ENCODE measurements at places on chromosomes 13 and 19.

DNA sequence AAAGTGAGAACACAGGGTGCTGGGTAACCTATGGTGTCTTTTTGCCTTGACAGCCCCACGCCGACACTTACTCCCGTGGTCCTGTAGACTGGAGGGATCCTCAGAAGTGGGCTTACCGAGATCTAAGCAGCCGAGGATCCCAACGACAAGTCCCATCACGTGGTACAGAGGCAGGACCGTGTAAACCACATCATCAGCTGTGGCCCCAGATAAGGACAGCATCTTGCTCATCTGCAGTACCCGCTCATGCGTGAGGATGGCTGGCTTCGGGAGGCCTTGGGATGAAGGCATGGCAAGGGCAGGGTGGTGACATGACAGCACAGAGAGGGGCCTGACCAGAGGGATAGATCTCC lies 2.1 kb downstream of the SLC27A5 start:
- no peak for DNase-seq

DNA sequence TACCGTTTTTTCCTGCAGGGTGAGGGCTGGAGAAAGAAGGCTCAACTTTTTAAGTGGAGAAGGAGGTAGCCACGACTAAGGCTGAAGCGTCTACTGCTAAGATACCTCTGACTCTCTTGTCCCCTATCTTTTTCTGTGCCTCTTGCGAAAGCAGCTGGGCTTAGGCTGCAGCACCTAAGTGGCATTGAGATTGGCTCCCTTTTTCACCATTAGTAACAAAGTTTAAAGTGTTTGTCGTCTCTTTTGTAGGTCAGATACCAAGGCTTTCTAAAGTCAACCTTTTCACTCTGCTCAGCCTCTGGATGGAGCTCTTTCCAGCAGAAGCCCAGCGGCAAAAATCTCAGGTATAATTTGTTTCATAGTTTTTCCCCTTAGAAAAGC lies 887 bp downstream of the CDADC1 start:
- no peak for DNase-seq

- DNase-seq: no peak
Measured at GRCh38 chr13:70842062-70842644, 733.9 kb upstream of the KLHL1 start.

DNA sequence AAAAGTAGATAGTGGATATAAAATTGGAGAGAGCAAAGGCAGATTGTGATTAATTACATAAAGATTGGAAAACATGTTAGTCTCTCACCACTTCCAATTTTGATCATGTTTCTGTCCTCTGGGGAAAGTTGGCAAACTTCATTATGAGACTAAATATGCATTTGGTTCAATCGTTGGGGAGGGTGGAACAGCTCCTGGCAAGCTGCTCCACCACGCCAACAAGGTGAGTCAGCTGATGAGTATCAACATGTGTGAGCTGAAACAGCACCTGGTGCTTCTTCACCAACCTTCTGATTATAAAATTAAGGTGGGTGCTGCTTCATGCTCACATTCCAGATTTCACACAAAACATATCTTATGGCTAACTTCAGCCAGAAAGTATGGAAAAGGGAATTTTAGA lies 1784.6 kb downstream of the SLITRK5 start:
- DNase-seq: no peak

DNA sequence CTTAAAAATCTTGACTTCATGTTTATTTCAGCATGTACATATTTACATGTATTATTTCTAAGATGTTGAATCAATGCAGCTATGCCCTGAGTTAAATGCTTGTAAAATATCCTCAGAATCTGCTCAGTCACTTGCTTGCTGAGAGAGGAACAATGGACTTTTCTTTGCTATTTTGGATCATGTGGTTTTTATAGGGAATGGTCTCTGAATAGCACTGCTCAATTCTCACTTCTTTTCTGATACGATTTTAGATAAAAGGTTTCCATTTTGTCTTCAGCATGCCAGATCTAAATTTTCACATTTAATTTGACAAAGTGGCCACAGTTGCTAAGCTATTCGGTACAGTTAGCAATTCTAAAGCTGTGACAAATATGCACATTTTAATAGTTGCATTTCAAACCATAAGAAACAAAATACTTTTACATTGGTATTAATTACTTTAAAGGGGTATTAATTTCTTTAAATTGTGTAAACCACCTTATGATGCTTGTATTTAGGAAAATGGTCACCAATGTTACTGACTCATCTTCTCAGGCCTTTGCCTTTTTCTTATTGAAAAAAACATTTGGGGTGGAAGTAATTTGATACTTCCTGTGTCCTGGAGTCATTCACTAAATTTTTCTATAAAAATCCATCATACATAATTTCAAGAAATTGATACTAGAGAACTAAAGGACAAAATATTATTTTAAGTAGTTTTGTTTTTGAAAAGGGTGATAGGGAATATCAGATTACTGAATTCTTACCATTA lies 113.5 kb downstream of the MYO16 start:
- no peak for DNase-seq

GRCh38 chr13:109698779-109699178 lies 87.6 kb downstream of the IRS2 start:
- DNase-seq: no peak

- DNase-seq: no peak
Measured at GRCh38 chr13:19993024-19993423, 34.5 kb downstream of the ZMYM2 start.

- DNase-seq: no peak
Measured at GRCh38 chr13:98443329-98443728, 133.6 kb downstream of the STK24 start.

DNA sequence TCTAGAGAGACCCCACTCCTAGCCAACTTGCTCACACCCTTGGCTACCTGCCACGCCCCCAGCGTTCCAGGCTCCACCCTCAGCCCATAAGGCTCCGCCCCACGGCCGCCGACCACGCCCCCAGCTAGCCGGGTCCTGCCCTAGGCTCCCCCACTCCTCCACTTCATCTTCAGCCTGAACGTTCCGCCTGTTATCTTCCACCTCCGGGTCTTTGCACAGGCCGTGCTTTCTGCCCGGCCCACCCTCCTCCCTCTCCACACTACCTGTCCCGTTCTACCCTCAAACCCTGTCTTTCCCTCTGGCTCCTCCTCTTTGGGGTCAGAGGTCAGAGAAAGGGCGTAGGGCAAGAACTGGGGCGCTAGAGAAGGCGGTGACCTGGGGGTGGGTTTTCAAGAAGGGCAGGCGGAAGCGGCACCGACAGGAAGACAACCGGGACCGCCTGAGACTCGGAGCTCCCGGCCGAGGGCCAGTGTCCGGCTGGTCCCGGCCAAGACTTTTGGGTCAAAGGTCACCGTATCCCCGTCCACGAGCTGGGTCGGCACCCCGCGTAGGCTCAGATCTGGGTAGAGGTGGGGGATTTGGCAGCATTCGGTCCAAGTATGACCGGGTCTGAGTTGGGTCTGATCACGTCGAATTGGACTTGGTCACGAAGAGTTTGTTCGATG lies 2.2 kb downstream of the PDE4C start:
- no peak for DNase-seq

DNA sequence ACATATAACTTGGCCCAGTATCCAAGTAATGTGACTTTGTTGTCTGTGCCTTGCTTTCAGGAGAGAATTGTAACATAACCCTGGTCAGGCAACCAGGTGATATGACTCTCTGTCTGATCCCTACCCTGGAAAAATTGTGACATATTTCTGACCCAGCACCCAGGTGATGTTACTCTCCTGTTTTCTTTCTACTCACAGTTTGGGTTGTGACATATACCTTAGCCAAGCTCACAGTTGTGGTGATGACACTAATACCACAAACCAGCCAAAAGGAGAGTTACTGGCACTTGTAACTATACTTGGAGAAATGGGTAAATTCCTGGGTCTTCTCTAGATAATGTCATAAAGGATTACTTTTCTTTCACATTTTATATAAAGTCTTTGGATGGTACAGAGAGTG lies 14.3 kb upstream of the ZNF254 start:
- no peak for DNase-seq

DNA sequence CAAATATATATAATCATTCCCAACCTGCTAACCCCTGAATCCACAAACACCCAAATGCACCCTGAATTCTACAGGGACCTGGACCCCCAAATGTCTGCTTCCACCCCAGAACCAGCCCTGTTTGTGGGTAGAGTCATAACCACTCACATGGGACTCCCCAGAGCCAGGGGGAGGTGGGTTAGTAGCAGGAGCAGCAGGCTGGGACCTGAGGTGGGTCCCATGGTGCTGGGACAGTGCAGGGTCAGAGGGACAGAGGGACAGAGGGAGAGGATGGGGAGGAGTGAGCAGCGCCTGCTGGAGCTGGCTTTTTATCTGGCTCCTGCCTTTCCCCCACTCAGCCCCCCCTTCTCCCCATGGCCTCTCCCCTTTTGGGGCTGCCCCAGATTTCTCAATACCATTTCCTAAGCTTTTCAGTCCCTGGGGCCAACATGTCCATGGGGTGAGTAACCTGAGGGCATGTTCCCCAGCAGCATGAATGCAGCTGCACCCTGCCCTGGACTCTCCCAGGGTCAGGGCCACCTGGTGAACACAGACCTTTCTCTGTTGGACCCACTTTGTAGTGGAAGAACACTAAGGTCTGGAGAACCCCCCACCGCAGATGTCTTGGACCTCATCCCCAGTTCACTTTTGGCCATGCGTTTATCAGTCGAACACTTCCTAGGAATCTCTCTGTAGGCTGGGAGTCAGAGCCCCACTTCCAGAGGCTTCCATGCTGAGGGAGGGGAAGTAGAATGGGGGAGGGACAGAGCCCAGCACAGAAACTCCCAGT lies at the start of gene C3:
TSS of gene C3 (minus strand) at position 282 of the 769 bp plus-strand sequence. CDS start at position 221, 61 bp downstream.
- no peak for DNase-seq

DNA sequence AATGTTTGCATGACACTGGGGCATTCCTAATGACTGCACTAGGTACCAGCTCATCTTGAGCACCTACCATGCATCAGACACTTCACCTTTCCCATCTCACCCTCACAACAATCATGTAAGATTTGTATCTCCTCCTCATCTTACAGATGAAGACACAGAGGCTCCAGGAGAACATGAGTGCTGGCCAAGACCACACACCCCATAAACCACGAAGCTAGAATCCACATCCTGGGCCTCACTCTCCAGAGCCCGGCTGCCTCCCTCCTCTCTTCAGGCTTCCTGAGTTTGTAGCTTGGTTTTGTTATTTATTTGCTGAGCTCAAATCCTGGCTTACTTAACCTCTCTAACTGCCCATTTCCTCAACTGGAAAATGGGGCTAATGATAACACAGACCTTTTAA lies 25.9 kb downstream of the FAM216B start:
- no peak for DNase-seq

GRCh38 chr13:102286326-102286725 lies 115.5 kb downstream of the FGF14 start:
- no peak for DNase-seq

DNA sequence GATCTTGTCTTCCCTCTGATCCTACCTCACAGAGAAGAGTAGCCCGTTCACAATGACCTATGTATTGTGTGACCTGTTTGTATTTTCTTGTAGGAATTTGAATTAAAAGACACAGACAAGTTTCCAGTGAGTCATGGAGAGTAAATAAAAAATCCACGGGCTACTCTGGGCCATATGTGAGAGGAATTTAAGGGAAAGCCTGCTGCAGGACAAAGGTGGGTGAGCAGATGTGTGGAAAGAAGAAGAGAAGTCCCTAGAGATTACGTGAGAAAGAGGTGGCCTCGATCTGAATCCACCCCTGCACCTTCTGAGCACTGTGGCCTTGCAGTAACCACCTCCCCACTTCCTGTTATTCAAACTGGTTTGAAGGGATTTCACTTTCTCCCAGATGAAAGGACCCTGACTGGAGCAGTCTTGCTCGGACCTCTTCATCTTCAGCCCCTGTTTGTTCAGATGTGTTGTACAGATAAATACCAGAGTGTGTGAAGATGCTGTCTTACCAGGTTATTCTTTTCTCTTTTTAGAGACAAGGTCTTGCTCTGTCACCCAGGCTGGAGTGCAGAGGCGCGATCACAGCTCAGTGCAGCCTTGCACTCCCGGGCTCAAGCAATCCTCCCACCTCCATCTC lies 205.4 kb downstream of the PDS5B start:
- DNase-seq: no peak

DNA sequence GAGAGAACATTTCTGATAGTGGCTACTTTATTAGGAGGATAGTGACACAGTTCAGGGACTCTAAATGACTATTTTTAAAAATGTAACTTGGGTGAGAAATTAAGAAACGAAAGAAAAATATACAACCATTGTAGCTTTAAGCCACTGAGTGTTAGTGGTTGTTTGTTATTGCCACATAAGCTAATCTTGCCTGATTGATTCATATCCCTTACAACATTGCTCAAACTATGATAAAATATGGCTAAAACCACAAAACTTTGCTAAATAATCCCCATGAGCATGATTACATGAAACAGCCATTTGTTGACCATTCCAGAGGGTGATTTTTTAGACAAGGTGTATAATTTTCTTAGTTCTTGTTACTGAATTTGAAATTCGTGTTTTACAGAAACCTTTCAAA lies 343.4 kb downstream of the SLITRK5 start:
- DNase-seq: no peak

- no peak for DNase-seq
Measured at GRCh38 chr13:99053636-99054233, 75.9 kb upstream of the DOCK9 start.

DNA sequence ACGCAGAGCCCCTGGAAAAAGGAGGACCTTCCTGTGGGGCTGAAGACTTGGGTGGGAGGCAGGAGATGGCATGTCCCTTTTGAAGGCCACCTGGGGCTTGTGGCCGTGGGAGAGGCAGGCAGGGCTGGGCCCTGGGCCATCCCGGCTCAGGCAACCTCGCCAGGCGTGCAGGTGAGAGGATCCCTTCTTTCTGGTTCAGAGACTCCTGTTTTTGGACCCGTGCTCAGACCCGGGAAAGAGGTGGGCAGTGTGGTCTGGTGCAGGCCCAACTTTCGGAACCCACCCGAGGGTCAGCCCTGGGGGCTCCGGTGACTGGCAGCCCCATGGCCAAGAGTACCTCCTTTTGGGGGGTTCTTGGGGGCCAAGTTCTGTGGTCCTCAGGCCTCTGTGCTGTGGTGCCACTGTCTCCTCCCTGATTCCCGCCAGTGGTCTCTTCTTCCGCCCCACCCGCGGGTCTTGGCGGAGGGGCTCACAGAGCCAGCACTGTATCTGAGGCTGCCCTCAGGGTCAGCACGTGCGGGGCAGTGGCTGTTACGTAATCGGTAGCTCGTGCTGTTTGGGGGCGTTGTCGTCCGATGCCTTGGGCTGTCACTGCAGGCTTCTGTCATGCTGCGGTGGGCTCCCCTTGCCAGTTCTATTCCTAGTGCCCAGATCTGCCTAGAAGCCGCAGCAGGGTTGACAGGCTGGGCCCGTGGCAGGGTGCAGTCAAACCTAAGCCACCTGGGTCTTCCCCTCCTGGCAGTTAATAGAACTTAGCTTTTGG lies 42.7 kb downstream of the KDM4B start:
- no peak for DNase-seq

- DNase-seq: no peak
Measured at GRCh38 chr13:75762955-75763354, 126.8 kb downstream of the LMO7 start.

Measured in T-helper 9 cell (primary cell).